Fibroblast of the aortic adventitia (primary cell): ENCODE measurements at places on chromosomes 16 and 17.

GRCh38 chr17:56074361-56074890, 78.8 kb upstream of the ANKFN1 start:
- DNase-seq, result no peak

DNA sequence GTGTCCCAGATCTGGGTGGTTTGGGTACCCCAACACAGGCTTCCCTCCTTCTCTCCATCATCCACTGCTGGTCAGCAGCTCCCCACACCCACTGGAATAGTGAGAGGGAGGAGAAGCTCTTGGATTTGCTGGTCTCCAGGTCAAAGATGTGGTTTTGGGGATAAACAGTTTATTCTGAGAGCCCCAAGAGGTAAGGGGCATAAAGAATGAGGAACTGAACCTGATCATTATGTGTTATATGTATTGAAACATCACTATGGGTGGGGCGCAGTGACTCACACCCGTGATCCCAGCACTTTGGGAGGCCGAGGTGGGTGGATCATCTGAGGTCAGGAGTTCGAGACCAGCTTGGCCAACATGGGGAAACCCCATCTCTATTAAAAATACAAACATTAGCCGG, 3.9 kb downstream of the DPEP2 start:
- DNase-seq, result no peak

GRCh38 chr16:30787613-30788378, 791 bp upstream of the ZNF629 start:
- DNase-seq, result no peak

DNA sequence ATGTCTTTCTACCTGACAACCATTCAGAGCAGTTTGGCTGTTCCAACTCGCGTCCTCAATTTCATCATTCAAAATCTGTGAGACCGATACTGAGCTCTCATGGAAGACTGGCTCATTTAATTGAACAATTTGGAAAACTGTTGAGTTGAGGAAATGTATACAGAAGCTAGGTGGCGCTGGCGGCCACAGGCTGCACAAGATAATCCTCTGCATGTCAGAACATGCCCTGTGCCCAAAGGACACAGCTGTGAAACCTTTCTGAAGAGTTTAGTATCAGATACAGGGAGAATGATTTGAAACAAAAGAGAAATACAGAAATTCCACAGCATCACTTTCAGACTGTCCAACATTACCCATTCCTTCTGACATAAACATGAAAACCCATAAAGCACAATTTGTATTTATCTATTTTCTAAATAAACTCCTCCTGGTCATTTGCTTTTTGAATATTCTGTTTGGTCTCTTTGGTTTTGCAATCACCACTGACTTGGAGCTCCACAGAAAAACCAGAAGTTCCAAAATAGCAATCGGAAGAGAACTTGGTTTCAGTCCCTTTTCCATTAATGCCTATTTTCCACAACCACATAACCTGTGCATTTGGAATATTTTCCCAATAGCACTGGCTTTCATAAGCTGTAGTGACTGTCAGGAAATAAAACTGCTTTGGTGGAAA, 192.8 kb downstream of the MAP2K6 start:
- peak; percentile 90 for DNase-seq

- DNase-seq, result peak; percentile 12
Observed at GRCh38 chr17:55833306-55833705, 82.5 kb downstream of the PCTP start.

DNA sequence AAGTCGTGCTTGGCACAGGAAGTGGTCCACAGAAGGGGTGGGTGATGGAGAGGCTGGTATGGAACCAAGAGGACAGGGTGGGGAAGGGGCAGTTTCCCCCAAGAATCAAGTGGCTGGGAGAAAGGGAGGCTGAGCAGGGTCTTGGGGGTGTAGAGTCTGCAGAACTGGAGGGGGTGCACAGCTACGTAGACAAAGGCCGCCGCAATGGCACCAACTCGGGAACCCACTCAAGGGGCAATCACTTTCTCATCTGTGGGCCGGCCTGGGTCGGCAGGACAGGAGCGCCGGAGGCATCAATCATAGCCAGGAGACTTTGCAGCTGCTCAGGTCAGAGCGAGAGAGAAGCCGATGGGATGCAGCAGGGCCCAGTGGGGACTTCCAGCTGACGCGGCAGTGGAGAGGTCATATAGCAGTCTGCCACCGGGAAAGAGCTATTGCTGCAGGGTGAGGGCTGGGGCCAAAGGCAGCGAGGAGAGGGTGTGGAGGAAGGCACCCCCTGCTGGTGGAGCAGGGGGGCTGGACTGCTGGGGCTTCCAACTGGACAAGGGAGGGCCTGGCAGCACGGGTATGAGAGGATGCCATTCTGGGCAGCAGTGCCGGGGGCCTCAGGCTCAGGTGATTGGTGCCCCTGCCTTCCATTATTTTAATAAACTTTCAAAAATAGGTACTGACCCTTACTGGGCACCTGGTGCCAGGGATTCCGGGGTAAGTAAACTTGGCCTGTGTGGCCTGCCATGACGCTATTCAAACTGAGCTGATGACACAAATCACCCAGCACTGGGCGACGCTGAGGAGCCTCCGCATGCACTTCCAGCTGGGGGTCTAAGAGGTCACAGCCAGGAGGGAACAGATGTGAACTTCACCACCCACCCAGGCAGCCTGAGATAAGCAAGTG, 52.5 kb upstream of the MTSS2 start:
- peak; percentile 48 for DNase-seq

DNA sequence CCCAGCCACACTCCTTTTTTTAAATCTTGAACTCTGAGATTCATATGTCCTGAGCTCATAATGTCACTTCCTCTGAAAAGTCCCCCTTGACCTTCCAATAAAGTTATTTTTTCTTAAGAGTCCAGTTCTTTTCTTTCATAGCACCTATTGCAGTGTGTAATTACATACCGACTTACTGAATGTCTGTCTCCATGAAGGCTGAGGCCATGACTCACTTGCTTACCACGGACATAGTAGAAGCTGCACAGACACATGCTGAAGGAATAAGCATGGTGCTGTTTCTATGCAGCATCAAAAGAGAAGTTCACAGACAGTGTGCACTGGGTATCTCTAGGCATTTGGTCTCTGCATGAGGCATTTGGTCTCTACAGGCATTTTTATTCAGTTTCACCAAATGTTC, 77.2 kb downstream of the C17orf67 start:
- peak; percentile 14 for DNase-seq

GRCh38 chr16:2236337-2237101, at the start of gene DNASE1L2:
TSS of gene DNASE1L2 (plus strand) at chr16:2236444. CDS start at chr16:2236817, 373 bp downstream.
- DNase-seq, result no peak

DNA sequence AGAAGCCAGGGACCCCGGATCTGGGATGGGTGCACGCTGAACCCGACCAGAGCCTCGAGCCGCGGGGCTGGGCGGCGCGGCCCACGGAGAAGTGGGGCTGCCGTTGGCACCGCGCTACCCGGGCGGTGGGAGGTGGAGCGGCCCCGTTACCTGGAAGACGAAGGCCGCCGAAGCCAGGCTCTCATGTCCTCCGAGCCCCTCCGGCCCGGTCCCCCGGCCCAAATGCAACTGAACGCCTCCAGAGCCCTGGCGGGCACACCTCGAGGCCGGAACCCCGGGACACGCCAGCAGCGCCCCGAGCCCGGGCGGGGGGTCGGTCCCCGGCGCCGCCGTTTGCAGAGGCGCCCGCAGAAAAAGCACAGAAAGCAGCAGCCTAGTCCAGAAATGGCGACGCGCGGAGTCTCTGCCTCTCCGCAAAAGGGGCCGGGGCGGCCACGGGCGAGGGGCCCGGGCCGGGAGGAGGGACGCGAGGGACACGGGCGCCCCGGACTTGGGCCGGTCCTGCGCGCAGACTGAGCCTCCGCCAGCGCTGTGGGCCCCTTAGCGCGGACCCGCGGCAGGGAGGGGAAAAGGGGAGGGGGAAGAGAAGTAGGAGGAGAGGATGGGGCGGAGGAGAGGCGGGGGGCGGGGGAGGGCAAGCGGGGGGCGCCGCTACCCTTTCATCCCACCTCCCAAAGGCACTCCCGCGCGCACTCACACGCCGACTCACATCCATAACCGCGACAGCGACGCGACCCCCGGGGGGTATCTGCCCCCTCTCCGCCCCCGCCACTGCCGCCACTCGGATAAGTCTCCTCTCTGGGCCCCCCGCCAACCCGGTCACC, 1.4 kb downstream of the AXIN2 start:
- peak; percentile 20 for DNase-seq

DNA sequence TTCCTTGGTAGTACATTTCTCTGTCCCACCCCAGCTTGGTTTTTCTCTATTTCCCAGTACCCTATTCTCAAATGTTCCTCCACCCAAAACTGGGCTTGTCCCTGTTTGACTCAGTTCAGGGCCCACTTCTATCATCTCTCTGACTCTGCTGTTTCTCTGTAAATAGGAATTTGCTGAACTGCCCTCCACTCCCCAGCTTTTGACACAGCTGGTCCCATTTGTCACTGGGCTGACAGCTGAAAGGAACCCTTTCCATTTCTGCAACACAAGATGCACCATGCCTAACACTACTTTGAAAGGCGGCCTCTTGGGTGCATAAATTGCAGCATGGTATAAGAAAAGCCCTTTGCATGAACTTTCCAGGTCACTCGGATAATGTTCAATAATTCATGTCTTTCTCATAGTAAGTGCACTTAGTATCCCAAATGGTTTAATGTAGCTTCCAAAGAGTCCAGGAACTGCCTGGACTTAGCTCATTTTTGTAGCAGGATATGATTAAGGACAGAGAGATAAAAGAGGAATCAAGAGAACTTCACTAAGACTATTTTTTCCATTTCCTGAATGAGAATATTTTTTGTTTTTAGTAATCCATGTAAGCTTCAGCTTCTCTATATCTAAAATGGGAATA, 256.7 kb downstream of the CDH11 start:
- DNase-seq, result peak; percentile 6

DNA sequence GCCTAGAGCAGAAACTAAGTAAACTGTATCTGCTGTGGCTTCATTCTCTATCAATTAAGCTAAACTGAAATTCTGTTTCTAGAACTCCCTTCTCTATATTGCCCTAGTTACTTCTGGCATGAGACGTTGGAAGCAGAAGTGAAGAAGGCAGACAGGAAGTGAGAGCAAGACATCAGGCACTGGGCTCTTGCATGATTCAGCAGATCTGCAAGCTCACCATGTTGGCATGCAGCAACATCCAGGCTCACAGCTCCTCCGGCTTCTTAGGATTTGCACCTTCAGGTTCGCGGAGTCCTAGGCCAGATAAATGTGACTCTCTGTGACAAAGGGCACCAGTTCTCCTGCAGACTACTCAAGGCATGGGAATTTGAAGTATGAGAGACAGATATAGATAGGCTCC, 148.3 kb downstream of the CDH8 start:
- DNase-seq, result no peak

- DNase-seq, result no peak
Observed at GRCh38 chr16:1645914-1646525, 32.1 kb upstream of the JPT2 start.

GRCh38 chr17:78417531-78417909, 39.1 kb downstream of the PGS1 start:
- no peak for DNase-seq

DNA sequence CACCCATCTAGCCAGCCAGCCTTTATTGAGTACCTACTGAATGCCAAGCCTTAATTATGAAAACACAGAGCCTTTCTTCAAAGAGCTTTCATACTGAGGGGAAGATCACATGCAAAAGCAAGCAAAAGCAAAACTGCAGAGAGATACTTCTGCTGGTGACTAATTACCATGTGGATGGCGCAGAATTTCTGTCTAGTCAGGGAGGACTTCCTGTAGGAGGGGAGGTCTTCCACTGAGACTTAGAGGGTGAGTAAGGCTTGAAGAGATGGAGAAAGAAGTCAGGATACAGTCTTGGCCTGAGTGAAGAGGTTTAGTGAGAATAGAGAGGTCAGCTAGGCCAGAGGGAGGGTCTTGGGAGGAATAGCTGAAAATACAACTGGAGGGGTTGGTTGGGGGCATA, 53.9 kb upstream of the CCL2 start:
- no peak for DNase-seq

GRCh38 chr16:88494335-88495154, 41.5 kb downstream of the ZFPM1 start:
- DNase-seq, result no peak

DNA sequence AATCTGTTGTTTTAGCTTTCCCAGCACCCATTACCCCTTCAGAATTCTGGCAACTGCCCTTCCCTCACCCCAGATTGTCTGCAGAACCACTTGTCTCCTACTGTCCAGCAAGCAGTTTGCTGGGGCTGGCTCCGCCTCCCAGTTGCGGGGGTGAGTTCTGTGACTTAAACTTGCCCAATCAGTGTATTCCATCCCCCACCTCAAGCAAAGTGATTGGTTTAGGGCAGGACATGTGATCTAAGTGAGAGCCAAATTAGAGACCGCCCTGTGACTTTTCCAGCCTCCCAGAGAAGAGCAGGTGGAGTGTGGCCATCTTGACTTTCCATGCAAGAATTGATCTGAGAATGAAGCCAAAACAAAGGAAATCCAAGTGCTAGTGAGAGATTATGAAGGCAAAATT, 22.7 kb upstream of the SRCIN1 start:
- no peak for DNase-seq

- no peak for DNase-seq
Observed at GRCh38 chr16:3063625-3064386, 1.6 kb upstream of the IL32 start.

- DNase-seq, result peak; percentile 78
Observed at GRCh38 chr17:15377616-15378015, 36.2 kb upstream of the TEKT3 start.

DNA sequence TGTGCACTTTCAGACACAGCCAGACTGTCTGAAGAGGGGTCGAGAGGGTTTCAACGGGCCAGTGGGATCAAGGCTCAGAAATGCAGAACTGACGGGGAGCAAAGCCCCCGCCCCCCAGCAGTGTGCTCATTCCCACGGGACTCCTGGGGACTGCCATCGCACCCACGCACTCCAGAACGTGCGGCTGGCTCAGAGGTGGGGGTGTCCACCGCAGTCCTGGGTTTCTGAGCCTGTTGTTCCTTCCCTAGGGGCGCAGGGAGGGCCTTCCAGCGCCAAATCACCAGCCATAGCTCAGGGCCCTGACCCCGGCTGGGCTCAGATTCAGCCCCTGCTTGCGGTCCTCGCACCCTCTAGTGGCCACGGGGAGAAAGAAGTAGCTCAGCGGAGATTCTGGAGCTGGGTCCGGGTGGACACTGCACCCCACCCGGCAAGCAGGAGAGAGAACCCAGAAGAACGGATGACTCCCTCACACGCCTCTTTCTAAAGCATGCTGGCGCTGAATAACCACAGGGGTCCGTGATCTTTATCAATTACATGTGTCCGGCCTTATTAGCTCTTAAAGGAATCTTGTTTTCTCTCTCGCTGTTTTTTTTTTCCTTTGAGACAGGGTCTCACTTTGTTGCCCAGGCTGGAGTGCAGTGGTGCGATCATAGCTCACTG, 45.0 kb upstream of the USP7 start:
- peak; percentile 67 for DNase-seq
